ENCODE measurements at places on chromosomes 6 and 20.

DNA sequence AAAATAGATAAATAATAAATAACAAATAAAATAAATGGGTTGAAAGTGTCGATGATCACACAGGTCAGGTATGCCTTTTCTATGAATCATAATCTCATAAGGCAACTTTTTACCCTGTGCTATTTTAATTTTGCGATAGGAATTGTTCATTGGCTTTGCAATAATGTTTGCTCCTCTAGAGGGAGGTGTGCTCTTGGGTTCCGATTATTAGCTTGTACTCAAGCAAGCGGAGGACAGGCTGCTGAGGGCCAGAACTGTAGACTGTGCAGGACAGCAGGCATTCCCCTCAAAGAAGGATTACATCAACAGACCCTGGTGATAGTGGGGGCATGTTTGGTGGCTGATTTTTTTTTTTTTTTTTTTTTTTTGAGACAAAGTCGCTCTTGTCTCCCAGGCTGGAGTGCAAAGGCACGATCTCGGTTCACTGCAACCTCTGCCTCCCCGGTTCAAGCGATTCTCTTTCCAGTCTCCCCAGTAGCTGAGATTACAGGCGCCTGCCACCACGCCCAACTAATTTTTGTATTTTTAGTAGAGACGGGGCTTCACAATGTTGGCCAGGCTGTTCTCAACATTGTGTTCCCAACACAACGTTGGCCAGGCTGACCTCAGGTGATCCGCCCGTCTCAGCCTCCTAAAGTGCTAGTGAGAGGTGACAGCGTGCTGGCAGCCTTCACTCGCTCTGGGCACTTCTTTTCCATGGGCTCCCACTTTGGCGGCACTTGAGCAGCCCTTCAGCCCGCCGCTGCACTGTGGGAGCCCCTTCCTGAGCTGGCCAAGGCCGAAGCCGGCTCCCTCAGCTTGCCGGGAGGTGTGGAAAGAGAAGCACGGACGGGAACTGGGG is 35.6 kb downstream of the RIOK1 start:
- no peak for DNase-seq

- no peak for DNase-seq
These were observed 72.7 kb downstream of the PRDM1 start for GRCh38 chr6:106158816-106159215.

GRCh38 chr6:4664117-4664626 is 112.0 kb upstream of the CDYL start:
- no peak for DNase-seq

- no peak for DNase-seq
These were observed 53.6 kb downstream of the JPH2 start for GRCh38 chr20:44133424-44133823.

- DNase-seq: no peak
These were observed 454.6 kb upstream of the KHDRBS2 start for GRCh38 chr6:62740596-62740995.

- no peak for DNase-seq
These were observed 109.8 kb downstream of the CHD6 start for GRCh38 chr20:41508335-41508734.

GRCh38 chr6:52937908-52938307 is 28.4 kb upstream of the GSTA3 start:
- no peak for DNase-seq

DNA sequence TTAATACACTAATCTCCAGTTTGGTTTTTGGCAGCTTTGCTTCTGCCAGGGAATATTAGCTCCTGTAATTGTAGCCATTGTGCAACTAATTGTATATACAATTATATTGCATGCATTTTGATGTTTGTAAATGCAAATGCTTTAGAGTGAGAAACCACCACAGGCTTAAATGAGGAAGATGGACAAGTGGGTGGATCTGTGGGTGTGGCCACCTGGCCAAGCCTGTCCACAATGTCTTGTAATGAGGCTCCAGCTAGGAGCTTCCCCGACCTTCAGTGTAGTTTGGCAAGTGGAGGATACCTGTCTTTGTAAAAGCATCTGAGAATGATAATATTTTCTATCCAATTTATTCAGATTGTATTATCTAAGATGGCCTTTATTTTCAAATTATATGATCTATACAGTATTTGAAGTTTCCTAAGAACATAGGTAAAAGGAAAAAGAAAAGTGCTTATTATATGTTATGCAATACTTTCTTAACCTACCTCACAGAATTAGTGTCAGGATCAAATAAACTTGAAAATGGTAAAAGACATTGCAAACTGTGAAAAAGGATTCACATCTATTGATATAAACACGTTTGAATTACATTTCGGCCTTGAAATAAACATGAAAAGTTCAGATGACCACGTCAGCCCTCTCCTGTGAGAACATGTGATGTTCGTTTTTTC is 49.3 kb upstream of the ARID1B start:
- no peak for DNase-seq

GRCh38 chr6:25064006-25064405 is 128.2 kb upstream of the RIPOR2 start:
- DNase-seq: no peak

DNA sequence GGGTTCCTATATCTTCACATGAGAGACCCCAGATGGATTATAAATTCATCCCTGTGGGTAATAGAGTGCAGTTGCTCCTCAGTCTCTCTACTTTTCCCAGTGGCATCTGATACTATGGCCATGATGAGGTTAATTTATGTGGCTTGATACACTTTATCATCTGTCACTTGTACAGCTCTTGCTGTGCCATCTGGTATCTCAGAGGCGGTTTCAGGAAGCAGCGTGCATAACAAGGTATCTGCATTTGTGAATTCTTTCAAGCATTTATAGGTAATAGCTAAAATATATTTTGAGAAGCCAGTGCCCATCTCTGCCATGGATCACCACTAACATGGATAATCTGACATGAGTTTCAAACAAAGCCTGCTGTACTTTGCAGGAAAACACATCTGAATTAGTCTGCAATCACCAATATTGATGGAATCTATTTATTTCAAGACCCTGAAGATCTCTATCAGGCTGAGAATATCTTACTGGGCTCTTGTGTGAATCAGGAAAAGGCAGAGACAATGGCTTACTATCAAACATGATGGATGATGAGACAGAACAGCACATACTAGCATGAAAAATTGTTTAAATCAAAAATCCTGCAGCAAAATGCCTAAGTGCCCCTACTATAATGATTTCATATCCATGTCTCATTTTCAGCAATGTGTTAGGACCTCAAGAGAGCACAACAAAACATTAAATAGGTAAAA is 548.7 kb upstream of the MAP3K7 start:
- no peak for DNase-seq

DNA sequence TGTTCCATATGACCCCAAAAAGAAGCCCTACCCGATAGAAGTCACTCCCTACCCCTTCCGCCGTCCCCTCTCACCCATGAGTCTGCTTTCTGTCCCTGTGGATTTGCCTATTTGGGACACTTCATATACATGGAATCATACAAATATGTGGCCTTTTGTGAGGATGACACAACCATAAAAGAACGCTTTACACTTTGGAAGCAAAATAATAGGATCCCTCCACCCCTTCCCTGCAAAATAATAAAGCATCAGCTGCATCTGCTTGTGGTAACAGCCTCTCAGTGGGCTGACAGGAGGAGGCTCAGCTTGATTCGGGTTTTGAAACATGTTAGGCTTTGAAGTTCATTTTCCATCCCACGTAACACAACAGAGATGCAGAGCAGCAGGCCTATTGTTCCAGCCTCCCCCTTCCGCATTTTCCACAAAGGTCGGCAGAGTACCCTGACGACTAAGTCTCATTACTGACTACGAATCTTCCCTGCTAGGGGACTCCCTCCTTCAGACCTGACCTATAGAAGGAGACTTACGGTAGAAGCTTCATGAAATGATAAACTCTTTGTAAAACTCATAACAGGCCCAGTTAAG is 99.1 kb downstream of the ALDH8A1 start:
- DNase-seq: no peak

GRCh38 chr6:1635305-1636010 is 25.7 kb downstream of the FOXC1 start:
- no peak for DNase-seq
